ENCODE measurements at places on chromosomes 7 and 10.

DNA sequence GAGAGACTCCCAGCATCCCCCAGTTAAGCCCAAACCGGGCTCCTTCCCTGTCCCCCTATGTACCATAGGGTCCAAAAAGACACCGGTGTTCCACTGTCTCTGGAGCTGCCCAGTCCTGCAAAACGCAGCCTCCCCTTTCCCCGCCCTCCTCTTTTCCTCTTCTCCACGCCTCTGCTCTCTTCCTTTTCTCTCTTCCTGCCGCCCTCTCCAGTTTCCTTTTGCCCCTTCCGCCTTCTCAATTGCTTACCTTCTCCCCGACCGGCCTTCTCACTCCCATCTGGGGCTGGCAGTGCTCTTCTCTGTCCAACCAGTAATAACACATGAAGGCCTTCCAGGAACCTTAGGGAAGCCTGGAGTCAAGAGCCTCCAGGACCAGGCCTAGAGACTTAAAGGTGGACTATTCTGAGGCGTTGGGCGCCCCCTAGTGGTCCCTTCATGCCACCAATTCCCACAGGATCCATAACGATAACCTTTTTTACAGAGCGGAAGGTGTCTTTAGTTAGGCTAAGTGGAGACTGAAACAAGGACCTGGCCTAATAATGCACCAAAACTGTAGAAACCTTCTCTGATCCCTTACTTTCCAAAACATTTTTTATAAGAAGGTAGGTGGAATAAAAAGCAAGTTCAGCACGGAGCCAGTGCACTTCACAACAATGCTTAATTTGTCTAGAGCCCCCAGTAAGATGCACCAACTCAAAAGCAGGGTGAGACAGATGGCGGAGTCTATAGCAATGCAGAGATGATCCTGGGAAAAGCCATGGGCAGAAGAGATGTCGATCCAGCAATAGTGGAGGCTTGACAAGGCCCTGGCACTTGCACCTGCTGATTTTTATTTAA, 27.2 kb upstream of the MSRB2 start:
- peak; percentile 34 for DNase-seq

DNA sequence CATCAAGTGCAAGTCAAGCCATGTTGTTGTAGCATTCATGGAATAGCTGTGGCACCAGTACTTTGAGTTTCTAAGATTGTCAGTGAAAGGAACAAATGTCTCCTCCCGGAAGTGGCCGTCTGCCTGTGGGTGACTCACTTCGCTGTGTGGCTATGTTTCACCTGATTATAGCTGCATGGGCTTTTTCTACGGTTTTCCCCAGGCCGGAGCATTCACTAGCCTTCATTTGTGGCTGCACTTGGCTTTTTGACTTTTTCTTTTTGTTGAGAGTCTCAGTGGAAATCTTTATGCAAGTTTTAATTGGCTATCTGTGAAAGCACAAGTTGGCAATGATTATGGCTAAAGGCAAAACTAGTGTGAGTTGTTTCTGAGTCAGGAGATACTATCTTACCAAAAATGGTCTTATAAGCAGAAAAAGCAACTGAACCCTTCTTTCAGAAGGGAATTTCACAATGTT, 35.0 kb downstream of the SRI start:
- DNase-seq, result no peak

- no peak for DNase-seq
Observed at GRCh38 chr10:110717781-110718589, 73.8 kb downstream of the RBM20 start.

DNA sequence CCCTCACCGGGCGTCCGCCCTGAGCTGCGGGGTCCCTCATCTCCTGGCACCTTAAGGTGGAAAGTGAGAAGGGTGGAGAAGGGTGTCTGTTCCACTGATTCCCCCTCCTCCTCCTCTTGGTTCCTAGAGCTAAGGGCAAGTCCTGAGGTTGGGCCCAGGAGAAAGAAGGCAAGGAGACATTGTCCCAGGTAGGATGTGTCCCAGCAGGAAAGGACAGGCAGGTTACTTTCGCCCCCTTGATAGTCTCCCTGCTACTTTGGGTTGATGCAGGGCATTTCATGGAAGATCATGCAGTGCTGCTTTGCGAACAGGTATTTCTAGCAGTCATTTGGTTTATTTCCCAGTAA, 582 bp downstream of the STEAP2 start:
- no peak for DNase-seq

GRCh38 chr7:47621979-47622561, 40.2 kb upstream of the TNS3 start:
- no peak for DNase-seq

GRCh38 chr10:4041635-4042034, 256.6 kb upstream of the KLF6 start:
- DNase-seq, result no peak

- DNase-seq, result no peak
Observed at GRCh38 chr7:3065724-3066143, 22.1 kb upstream of the CARD11 start.

- no peak for DNase-seq
Observed at GRCh38 chr10:36504758-36505157, 620.6 kb upstream of the ANKRD30A start.

DNA sequence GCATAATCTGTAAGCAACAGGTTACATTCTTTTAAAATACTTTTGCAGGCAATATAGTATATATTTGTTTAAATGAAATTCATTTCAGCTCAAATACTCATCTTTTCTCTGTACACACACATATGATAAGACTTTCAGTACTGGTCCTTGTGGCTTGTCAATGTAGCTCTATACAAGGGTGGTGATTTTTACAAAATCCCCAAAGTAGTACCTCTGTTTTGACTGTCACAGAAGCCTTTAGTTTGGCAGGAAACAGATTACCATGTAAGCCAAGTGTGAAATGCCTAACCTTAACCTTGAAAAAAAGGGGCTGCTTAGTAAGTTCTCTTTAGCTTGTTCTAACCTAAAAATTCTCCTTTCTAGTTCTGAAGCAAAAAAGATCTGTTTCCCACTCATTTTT, 87.9 kb downstream of the KCND2 start:
- no peak for DNase-seq

DNA sequence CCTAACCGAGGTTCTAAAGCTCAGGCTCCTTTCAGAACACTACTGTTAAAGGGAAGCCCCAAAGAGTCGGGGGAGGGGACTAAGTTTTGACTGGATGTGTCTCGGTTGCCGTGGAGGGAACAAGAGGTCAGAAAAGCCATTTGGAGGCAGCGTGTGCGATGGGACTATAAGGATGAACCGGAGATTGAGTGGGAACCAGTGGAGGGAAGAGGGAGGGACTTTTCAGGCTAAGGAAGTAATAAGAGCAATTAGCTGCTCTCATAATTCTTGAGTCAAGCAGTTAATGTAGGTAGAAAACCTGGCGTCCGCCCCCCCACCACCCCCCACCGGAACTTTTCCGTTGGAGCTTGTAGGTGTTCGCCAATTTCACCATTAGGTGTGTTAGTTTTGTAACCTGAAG, 491 bp upstream of the AKAP9 start:
- DNase-seq, result no peak

GRCh38 chr7:151113344-151114150, 27.3 kb downstream of the AGAP3 start:
- DNase-seq, result no peak

DNA sequence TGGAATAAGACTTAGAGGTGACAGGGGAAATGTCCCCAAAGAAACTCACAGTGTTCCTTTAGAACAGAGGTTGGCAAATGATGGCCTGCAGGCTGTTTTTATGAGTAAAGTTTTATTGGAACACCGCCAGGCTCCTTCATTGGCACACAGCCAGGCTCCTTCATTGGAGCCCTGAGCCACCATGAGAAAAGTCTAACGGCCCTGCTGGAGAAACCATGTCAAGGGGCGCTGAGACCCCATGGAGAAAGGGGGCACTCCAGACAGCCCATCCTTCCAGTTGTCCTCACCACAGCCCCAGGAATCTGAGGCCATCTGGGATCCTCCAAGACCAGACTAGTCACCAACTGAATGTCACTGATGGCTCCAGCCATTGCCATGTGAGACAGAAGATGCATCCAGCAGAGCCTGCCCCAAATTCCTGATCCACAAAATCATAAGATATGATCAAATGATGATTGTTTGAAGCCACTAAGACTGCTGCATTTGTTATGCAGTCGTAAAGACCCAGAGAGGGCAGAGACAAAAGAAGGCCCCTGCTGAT, 88.2 kb upstream of the GPR26 start:
- no peak for DNase-seq

DNA sequence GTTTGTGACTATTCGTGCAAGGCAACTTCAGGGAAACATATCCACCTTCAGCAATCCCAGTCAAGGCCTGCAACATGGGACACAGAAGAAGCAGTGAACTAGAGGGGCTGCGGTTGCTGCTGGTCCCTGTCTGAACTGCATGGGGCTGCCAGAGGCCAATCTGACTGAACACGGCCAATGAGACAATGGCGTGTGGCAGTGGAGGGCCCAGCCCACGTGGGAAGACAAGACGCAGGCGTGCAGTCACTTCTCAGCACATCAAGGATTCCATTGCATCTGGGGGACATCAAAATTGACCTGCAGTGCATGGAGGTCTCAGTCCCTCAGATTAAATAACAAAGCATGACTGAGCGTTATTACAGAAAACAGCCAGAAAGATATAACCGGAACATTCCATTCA, 215.9 kb downstream of the HECW1 start:
- no peak for DNase-seq

DNA sequence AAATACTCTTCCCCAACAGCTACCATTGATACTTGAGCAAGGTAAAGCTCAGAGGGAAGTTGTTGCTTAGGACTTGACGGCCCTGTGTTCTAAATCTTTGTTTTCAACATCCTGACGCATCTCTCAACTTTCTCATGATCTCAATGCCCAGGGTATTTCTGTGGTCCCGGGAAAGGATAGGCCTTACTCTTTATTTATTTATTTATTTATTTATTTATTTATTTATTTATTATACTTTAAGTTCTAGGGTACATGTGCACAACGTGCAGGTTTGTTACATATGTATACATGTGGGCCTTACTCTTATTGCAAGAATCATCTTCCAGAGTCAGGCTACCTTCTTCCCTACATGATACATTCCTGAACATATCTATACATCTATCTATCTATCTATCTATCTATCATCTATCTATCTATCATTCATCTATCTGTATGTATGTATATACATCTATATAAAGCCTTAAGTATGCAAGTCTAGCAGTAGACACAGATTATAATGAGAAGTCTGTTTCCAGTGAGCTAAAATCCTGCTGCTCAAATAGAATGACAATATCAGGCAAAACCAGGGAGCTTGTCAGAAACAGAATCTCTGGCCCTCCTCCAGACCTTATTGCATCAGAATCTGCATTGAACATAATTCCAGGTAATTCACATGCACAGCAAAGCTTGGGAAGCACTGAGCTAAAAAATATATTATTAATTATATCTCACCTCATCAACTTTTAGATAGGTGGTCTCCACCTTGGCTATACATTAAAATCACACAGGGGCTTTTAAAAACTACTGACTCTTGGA, 12.2 kb upstream of the CPA5 start:
- no peak for DNase-seq

DNA sequence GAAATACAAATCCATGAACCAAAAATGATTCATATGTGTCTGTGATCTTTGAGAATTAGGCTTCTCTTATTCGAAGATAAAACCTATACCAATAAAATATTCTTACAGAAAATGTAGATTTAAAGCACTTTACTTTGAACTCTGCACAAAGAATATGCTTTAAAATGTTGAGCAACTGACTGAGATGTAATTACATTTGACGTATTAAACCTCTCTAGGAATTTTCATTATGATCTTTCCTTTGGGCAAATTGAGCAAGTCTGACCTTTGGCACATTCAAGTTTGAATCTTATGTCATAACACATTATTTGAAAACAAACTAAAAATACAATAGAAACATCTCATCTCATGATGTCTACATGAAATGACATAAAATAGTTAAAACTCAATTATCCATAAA, 69.2 kb upstream of the AHR start:
- no peak for DNase-seq

GRCh38 chr10:52004342-52004949, 305.1 kb upstream of the CSTF2T start:
- DNase-seq, result no peak

DNA sequence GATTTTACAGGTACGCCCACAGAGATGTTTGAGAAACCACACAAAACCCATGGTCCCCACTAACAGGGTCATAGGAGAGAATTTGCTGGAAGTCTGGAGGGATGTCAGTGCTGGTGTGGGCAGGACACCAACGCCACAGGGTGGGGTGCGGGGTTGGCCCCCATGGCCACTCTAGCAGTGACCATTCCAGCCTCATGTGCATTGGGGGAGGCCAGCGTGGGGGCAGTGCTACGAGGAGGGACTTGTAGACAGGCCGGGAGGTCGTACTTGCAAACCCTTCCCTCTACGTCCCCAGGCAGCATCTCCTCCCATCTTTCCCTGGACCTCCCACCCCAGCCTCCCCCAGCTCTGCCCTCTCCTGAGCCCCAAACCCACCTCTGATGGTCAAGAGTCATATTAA, 34.0 kb downstream of the FOXL3 start:
- no peak for DNase-seq

DNA sequence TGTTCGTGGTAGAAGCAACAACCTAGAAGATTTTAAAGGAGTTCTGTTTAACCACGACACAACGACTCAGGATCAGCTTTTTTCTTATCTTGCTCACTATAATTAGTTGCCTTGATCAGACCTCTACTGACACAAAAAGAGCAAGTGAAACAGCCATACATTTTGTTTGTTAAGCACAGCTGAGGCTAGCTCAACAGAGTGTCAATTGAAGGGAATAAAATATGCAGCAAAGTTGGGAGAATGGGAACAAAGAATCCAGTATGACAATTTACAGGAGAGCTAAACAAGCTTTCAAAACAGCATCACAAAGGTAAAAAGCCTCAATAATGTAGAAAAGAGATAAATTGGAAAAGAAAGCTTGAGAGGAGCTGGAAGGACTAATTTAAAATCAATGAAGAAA, 40.5 kb upstream of the HERPUD2 start:
- DNase-seq, result no peak

- no peak for DNase-seq
Observed at GRCh38 chr7:77558284-77558967, 21.3 kb downstream of the PTPN12 start.

GRCh38 chr10:118842843-118843624, 88.3 kb upstream of the CACUL1 start:
- no peak for DNase-seq

- DNase-seq, result no peak
Observed at GRCh38 chr10:69315100-69315542, 36.8 kb downstream of the HK1 start.

DNA sequence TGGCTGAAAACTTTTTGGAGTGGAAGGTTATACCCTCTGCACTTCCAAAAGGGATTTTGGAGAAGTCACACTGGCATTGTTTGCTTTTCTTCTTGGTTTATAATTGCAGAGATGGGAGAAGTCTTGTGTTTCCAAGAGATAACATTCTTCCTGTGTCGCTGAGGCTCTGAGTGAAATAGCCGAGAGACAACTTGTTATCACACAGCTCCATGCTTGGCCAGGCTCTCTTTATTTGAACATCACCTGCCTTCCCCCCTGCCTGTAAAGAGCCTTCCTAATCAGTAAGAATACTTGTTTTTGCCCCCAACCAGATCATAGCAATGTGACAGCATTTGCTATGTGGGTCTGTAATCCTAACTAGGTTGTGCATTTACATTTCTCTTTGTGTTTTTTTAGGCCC, 270.7 kb downstream of the GALNT17 start:
- no peak for DNase-seq
